ENCODE measurements at places on chromosomes 3 and 15.
A peak's percentile ranks its signal among the peaks of the same experiment; 100 is the strongest.

- no peak for DNase-seq
Observed at GRCh38 chr15:101043011-101043410, 123.9 kb downstream of the LRRK1 start.

- no peak for DNase-seq
Observed at GRCh38 chr3:149506540-149506939, 32.0 kb downstream of the TM4SF4 start.

GRCh38 chr3:178808748-178809147 is 262.9 kb downstream of the ZMAT3 start:
- peak; percentile 54 for DNase-seq

DNA sequence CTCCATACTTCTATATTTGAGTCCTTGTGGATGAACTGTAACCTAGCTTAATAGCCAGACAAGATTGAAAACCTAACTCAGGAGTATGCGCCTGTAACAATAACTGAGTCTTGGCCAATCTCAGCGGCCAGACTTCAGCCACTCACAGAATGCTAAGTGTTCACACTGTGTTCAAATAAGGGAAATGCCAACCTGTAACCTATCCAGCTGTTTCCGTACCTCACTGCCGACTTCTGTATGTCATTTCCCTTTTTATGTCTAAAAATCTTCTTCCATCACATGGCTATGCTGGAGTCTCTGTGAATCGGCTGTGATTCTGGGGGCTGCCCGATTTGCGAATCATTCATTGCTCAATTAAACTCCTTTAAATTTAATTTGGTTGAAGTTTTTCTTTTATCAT is 169.2 kb downstream of the NFKBIZ start:
- no peak for DNase-seq

DNA sequence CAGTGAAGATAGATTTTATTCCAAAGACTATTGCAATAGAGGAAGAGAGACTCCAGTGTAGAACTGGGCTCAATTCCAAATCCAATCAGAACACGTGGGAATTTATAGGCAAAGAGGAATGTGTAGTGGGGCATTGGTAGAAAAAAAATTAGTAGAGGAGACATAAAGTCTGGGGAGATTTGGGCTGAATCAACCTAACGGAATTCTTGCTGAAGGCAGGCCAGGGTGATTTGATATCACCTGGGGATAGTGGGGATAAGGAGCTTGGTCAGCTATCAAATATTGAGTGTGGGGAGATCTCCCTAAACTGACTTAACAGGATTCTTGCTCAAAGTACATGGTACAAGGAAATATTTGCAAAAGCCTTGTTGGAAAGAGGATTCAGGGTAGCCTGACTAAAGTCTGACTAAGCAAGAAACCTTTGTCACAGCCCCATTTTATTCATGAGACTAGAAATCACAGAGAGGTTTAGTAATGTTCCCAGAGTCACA is 29.6 kb downstream of the SST start:
- no peak for DNase-seq

- DNase-seq, result no peak
Observed at GRCh38 chr3:123405021-123405420, 43.9 kb downstream of the ADCY5 start.

- DNase-seq, result no peak
Observed at GRCh38 chr15:69074843-69075224, 60.3 kb downstream of the NOX5 start.

- no peak for DNase-seq
Observed at GRCh38 chr3:85254738-85255137, 295.9 kb downstream of the CADM2 start.

- no peak for DNase-seq
Observed at GRCh38 chr15:96320703-96321638, 9.5 kb upstream of the NR2F2 start.

- DNase-seq, result no peak
Observed at GRCh38 chr3:155079468-155079745, 712 bp upstream of the MME start.

- no peak for DNase-seq
Observed at GRCh38 chr3:140791368-140791767, 113.5 kb downstream of the TRIM42 start.

DNA sequence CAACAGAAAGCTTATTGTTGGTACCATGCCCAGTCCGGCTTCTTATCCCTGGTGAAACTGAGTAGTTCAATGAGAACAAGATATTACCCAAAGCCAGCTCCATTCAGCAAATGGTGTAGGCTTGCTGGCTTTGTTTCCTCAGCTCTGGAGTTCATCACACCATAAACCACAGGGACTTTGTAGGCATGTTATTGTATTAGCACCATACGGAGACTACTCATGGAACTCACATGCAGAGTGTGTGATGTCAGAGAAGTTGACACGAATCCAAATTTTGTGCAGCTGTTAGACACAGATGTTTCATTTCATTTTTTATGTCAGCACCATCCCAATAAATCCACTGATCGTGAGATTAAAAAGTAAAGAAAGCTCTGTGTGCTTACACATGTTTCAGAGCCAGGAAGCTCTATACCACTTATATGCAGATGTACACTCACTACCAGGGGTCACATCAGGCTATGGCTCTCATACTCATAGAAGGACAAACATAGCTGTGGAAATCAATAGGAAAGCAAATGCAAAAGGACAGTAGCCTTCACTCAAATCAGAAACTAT is 63.4 kb upstream of the LEKR1 start:
- DNase-seq, result no peak

- DNase-seq, result no peak
Observed at GRCh38 chr3:41960826-41961750, 815 bp downstream of the ULK4 start.

- no peak for DNase-seq
Observed at GRCh38 chr3:43399034-43399433, 112.7 kb downstream of the SNRK start.

- DNase-seq, result no peak
Observed at GRCh38 chr3:41363830-41364523, 164.7 kb downstream of the CTNNB1 start.

All from NCI-H2081 treated with DMSO at 0.1 percent for 48 hours (cell line).